Brain (organoid and tissue), 16 donors: ENCODE measurements at places on chromosomes 3 and 15.
A peak's percentile ranks its signal among the peaks of the same experiment; 100 is the strongest.

DNA sequence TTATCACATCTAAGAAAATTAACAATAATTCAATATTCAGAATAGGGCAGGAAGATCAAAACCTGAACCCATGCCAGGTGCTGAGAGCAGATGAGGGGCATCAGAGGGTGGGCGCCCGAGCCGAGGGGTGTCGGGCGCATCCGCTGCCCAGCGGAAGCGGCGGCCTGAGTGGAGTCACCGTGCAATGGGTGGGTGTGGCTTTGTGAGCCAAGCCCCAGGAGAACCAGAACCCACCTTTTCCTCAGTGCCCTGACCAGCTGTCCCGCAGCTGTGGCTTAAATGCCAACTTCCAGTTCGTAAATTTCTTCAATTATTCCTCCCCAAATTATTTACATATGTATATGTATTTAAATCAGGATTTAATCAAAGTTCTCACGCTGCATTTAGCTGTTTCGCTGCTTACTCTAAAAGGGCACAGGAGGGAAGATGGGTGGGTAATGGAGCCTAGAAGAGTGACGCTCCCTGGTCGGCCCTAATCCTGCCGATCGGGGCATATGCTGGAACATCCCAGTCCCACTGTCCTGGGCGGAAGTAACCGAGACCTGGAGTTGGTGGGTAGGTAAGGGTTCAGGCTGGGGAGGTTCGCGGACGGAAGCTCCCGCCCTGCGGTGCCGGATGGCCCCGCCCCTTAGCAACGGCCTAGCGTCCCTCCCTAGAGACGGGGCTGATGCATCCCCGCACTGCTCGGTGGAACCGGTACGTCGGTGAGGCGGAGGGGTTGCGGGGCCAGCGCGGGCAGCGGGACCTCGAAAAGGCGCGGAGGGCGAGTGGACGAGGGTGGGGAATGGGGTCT lies 1.3 kb downstream of the DNAH1 start:
- DNase-seq, result peak; percentile 43

DNA sequence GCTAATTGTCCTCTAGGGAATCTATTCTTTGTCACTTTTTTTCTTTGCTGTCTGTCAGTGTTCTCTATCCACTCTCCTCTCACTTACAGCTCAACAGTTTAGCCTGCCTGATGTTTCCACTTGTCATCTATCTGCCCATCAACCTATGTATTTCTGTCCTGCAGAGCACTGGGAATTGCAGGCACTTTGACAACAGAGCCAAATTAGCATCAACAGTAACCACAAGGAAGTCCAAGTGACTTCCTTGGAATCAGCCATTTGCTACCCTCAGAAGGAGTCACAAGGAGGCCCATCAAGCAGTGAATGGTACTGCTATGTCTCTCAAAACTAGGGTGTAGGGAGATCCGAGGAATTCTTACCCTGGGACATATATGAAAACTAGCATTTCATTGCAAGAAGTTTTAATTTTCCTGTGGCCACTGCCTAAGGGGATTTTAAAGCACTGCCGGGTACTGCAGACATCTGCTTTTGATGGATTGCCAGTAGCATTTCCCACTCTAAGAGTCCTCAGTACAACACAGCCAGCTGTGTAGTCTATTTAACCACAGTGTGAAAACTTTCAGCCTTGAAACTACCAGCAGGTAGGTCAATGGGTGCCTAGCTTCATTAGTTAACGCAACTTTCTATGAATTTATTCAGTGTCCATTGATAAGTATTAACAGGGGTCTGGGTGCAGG lies 898.8 kb downstream of the NTRK3 start:
- no peak for DNase-seq

DNA sequence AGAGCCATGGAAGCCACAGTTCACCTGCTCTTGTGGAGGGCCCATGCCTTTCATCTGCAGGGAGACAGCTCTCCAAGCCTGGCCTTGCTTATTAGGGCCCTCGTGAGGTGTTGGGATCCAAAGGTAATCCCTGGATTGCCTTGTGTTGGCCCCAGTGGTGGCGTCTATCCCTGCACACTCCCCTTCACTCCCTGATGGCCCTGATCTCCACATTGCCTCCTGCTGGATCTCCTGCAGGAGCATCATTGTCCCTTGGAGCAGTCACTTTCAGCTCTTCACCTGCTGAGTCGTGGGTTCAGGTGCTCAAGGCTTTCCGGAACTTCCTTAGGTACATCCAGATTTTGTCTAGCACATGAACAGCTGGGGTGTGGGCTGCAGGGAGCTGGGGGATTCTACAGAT lies 7.0 kb downstream of the PPCDC start:
- DNase-seq, result no peak

- DNase-seq, result no peak
These were observed 42.9 kb downstream of the SCN5A start for GRCh38 chr3:38606561-38606960.

DNA sequence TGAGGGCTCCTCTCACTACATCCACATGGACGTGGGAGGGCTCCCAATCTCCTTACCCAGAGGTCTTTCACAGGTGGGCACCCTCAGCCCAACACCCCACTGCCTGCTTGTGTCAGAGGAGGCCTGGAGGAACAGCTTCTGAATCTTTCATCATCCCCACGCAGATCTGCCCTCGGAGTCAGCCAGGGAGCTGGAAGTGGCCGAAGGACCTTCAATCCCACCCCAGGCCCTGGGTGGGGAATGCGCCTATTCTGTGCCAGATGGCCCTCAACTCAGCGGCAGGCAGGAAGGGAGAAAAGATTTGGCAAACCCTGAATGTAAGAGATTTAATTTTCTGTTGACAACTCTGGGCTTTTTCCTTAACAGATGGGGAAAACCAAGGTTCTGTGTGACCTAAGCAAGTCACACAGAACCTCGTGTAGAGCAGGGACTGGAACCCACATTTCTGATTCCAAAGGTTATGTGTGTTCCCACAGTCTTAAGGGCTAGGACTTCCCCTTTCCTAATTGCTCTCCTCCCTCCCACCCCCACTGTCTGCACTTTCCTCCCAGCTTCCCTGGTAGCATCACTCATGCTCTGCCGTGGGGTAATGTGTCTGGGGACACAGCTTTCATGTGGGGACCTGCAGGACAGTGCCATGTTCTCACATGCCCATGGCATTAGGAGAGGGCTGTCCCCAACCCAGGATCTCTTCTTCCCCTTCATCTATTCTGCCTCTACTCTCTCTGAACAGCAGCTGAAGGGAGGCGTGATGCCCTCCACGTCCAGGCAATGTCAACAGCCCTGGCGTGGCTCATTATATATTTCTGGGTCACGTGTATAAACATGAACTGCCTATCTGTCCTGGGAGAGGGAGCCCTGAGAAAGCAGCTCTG lies 98.1 kb downstream of the SEMA5B start:
- DNase-seq, result no peak
